HS-5 (cell line): ENCODE measurements at places on chromosomes 3 and 15.

- DNase-seq, result no peak
Observed at GRCh38 chr3:195036974-195037373, 234.0 kb downstream of the XXYLT1 start.

- no peak for DNase-seq
Observed at GRCh38 chr15:35491999-35492398, 54.0 kb downstream of the DPH6 start.

- DNase-seq, result no peak
Observed at GRCh38 chr3:33795856-33796536, 2.4 kb upstream of the PDCD6IP start.

GRCh38 chr3:33786565-33787327 is 11.7 kb upstream of the PDCD6IP start:
- no peak for DNase-seq

GRCh38 chr3:181344331-181344730 is 354.8 kb upstream of the DNAJC19 start:
- no peak for DNase-seq

GRCh38 chr3:32184187-32184730 is 54.2 kb upstream of the CMTM8 start:
- DNase-seq, result no peak

DNA sequence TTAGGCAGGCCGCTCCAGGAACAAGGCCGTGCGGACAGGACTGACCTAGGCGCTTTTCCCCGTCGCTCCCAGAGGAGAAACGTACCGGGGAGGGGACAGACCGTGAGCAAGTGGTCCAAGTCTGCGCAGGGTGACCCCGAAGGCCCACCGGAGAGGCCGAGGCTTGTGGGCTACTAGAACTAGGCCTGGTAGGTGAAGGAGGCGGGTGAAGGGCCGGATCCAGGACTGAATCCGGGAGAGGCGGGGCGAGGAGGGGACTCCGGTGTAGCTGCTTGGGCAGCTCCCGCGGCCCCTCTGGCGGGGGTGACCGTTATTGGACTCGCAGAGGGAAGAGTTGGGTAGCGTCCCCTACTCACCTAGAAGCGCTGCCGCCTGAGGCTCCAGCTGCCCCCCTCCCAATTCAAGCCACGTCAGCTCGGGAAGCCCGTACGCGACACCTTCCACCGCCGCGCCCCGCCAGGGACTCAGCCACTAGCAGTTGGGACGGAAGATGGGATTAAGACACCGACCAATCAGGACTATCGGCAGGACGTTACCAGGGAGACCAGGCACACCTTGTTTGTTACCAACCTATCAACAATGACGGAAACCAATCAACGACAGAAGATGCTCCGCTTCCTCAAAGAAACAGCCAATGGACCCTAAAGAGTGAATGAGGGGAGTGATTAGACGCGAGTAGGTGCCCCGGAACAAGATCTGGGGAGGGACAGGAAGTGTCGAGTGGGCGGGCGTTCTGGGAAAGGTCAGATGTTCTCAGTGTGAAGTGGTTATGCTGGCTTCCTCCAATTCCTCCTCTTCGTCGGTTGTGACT is at the start of gene GOLGB1:
GOLGB1 (minus strand) TSS at position 466 of the 811 bp plus-strand sequence. CDS start 18,770 bp downstream, outside the sequence.
- peak; percentile 99 for DNase-seq

- no peak for DNase-seq
Observed at GRCh38 chr3:9322780-9323179, 40.1 kb upstream of the THUMPD3 start.

GRCh38 chr15:98321896-98322295 is 326.4 kb upstream of the IGF1R start:
- DNase-seq, result no peak

DNA sequence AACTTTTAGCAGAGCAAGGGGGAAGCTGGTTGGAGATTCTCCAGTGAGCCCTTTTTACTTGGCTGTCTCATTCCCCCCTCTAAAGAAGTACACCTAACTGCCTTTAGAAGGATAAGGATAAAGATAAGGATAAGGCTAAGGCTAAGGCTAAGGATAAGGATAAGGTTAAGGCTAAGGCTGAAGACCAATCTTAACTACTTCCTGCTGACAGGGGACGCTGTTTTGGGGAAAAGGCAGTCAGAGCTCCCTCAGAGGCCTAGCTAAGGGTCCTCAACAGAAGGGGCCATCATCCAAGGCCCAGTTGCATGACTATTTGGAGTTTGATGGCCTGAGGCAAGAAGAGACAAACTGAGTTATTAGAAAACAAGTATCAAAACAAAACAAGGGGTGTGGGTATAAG is 94.3 kb upstream of the ARPP21 start:
- no peak for DNase-seq

GRCh38 chr3:26963361-26963743 is 340.8 kb downstream of the LRRC3B start:
- no peak for DNase-seq

GRCh38 chr3:194407423-194407822 is 8.4 kb upstream of the GP5 start:
- no peak for DNase-seq

- no peak for DNase-seq
Observed at GRCh38 chr3:184154885-184155643, at the start of gene DVL3. Gene DVL3 (plus strand): TSS chr3:184155377. CDS start chr3:184155636, 259 bp downstream.

DNA sequence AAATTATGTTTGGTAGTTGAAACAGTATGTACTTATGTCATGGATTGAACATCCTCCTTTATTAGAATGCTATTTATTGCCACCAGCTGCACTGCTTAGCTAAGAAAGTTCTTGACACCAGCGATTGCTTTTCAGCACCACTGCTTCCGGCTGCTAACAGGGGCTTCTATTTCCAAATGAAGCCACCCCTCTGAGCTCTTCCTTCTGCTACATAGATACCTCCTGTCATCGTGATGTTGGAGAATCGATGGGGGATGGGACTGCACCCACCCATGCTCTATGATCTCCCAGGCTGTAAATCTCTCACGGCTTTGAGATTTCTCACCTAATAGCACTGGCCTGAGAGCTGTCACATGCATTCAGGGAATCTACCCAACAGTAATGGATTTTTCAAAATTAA is 259.2 kb downstream of the MEIS2 start:
- no peak for DNase-seq

- peak; percentile 53 for DNase-seq
Observed at GRCh38 chr3:115658337-115659181, 35.2 kb downstream of the GAP43 start.

DNA sequence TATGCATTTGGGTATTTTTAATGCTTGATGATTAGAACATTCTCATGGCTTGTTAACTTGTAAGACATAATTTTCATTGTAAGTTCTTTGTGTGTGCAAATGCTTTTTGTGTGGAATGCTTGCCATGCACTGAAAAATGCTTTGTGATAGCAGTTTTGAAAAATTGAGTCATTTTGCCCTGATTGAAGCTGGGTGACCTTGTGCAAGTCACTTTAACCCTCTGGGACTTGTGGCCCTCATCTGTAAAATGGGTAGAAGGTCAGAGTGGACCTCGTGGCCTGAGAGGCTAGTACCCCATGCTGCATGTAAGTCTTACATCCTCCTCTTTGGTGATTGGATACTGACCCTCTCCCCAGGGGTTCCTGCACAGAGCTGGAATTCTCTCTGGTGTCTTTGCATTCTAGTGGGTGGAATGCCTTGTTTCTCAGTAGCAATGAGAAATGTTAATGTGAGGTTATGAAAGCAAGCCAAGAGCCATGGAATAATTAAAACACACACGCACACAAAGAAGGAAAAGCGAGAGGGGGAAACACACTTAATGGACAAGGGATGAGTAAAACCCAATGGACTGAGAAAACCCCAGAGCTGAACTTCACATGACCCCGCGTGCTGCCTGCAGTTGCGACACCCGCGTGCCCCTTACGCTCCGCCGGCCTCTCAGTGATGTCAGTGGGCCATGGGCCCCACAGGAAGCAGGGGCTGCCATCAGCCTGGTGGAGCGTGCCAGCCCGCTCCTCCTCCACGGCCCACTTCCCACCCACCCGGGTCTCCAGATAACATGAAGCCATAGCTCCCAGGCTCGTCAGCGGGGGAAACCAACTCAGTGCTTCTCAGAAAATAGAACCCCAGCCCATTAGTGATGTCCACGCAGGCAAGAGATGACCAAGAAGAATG is 44.0 kb downstream of the SMAD3 start:
- peak; percentile 88 for DNase-seq

DNA sequence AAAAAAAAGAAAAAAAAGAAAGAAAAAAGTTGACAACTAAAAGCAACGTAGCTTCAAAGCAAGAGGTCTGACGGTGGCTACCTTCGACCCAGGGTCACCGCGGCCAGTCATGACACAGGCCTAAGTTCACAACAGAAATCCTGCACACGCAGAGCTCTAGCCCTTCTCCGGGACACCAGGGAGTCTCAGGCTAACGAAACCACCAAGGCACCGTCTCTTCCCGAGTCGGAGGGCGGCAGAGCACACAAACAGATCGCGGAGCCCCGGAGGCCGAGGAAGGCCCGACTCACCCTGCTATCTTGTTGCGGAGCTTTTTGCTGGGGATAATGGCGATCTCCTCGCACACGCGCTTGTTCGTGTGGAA is 584 bp downstream of the RPS17 start:
- no peak for DNase-seq

- no peak for DNase-seq
Observed at GRCh38 chr3:156594219-156594683, 39.3 kb upstream of the SSR3 start.

DNA sequence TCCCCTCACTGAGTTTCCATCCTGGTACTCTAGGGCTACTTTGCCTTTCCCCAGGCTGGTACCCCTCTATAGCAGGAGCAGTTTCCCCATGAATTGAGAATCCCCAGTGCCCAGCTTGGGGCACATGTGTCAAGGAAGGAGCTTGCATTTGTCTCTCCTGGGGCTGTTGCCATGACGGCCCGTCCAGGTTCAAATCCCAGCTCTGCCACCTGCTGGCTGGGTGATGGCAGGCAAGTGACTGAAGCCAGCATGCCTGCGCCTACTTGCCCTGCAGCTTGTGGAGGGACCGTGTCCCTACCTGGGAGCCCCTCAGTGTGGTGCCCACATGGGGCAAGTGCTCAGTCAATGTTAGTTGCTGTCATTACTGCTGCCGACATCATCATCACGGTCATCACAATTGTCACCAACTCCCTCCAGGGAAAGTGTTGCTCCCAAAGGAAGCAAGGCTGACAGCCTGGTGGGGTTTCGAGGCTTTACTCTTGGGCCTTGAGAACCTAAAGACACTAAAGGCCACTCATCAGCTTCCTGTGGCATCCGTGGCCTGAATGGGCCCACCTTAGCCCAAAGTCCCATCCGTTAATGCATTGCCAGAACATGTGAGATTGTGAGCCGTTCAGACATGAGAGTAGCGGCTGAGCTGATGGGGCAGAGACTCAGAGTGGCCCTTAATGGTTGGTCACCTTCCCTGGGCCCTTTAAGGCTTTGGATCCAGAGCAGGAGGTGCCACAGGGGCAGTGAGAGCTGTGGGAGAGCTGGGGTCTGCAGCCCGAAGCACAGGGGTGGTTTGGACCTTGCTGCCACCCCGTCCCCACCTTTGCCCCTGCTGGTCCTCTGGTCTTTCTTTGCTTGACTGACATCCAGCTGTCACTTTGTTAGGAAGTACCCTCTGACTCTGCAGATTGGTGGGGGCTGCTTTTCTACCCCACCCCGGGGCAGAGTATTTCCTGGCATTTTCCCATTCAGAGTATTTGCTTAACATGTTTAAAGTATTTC is 144.4 kb downstream of the DNAJB8 start:
- DNase-seq, result no peak

DNA sequence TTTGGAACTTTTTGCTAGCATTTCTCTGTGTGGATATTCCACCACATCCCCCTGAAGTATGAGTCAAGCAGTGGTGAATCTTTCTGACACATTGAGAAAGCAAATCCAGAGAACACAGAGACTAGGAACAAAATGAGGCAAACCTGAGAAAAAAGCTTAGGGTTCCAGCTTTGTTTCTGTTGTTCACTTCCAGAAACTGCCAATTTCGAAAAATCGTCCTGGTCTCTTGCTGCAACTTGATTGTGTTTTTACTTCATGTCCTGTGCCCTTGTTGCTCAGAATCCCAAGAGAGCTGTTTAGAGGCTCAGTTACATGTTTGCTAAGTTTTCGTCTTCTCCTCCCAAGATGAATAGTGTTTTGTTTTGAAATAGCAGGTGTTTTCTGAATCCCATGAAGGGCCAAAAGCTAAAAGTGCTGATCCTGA is 13.7 kb downstream of the MAP2K1 start:
- DNase-seq, result no peak

GRCh38 chr3:184880276-184881019 is 68.5 kb downstream of the VPS8 start:
- no peak for DNase-seq

DNA sequence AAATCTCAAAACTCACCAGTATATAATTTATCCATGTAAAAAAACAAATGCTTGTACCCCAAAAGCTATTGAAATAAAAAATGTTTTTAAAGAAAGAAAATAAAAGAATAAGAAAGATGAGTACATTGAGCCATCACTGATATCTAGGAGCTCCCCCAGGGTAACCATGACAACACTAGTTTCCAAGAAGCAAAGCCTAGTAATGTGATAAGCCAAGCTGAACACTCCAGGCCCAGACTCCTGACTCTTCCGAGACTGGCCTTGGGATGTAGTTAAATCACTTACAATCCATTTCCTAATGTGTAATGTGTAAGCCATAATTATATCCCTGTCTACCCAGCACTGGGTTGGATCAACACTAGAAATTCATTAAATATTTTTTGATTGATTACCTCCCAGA is 21.1 kb upstream of the ATP8B4 start:
- no peak for DNase-seq

GRCh38 chr3:31819441-31819840 is 161.6 kb downstream of the OSBPL10 start:
- no peak for DNase-seq

GRCh38 chr15:67024998-67025368 is 40.4 kb upstream of the SMAD3 start:
- no peak for DNase-seq

DNA sequence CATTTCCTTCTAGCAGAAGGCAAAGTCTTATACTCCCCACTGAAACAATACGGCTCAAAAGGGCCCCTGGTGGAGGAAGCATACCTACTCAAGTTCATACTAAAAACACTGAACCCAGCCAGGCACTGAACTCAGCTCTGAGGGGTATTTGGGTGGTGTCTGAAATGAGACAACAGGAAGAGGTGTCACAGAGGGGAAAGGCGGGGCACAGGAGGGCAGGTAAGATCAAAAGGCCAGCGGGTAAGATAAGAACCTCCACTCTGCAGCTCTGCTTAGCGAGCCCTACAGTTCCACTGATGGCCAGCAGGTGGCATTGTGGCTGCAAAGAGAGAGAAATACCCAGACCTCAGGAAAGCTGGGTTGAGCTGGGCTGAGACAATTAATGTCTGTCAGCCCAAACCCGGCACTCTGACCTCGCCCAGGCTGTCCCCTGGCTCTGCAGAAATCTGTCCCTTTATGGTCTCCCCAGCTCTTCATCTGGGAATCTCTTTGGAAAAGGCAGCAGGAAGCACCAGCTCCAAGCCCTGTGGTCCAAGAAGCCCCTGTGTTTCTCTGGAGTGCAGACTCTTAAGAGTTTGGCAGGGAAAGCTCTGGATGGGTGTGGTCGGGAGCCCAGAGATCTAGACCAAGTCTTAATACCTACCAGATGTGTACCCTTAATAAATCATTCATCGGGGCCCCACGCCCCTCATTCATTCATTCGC is 8.4 kb downstream of the MFGE8 start:
- peak; percentile 39 for DNase-seq

GRCh38 chr3:10619989-10620832 is 114.8 kb upstream of the ATP2B2 start:
- no peak for DNase-seq

GRCh38 chr3:116425126-116425525 is 20.2 kb downstream of the LSAMP start:
- DNase-seq, result no peak
